Sciatic nerve (tissue), 2 donors: ENCODE measurements at places on chromosomes 12 and 14. TPM values are rescaled to one million over a fixed set of nuclear protein-coding genes. Genes with fewer than 3 reads are reported as not detected.

Gene PRKCH
- total RNA-seq = 52.9 TPM

DNA sequence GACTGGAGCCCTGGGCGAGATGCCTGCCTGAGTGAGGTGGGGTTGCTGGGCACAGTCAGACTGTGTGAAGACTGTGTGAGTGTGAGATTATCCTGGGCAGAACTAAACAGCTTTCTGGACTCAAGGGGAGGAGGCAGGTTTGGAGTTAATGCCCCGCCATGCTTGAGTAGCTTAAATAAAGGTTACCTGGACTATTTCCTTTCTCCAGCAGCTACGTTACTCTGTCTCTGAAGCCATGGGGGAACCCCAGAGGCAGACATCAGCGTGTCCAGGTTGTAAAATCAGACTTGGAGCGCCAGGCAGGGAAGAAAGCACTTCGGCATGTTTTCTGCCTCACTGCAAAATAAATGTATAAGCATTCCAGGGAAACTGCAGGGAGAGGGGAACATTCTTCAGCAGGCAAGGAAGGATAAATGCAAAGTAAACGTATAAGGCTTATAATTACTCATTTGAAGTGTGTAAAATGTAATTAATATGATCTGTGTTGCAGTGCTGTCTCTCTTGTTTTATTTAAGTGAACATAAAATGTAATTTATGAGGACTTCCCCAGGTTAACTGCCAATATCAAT is 129.7 kb downstream of the CHST11 start:
- no peak for DNase-seq

DNA sequence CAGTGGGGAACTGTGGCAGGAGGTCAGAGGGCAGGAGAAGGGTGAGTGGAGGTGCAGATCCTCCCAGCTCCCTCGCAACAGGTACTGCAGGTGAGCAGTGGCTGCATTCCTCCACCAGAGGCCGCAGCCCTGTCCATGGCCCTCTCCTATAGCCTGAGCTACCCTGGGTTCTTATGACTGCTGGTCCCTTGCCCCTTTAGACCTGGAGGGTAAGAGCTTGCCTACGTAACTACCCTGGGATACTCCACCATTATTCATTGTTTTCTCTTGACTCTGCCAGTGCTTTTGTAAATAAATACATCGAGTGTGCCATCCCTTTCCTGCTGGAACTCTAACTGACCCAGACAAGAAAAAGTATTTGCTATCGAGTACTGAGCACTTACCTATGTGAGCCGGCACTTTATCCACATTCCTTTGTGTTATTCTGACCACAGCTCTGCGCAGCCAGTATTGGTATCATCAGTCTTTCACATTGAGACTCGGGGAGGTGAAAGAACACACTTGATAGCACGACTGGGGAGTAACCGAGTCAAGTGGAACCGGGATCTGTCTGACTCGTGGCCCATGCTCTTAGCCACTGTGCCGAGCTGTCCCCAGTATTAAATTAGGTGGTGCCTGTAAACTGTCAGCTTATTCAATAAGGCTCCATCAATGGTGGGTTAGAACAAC is 38.5 kb downstream of the LTBP2 start:
- no peak for DNase-seq

- DNase-seq = no peak
These were observed 134.4 kb downstream of the GXYLT1 start for GRCh38 chr12:42010257-42010656.

GRCh38 chr14:45400950-45401640 is 148.1 kb upstream of the MIS18BP1 start:
- no peak for DNase-seq

DNA sequence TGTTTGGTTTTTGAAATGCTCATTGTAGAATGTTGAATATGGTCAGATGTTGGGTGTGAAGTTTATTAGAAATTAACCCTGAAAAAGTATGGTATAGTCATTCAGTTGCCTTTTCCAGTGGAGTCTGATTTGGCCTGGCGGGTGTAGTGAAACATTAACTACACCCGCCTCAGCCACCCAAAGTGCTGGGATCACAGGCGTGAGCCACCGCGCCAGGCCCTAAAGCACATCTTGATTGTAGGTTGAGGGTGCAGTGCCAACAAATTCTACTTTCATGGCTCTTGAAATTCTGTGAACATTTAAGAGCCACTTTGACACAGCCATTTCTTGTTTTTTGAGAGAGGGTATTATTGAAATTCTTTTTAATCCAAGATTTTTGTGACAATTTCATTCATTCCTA is 624.9 kb downstream of the DIO2 start:
- DNase-seq = no peak
